ENCODE measurements at places on chromosomes 3 and 15.

DNA sequence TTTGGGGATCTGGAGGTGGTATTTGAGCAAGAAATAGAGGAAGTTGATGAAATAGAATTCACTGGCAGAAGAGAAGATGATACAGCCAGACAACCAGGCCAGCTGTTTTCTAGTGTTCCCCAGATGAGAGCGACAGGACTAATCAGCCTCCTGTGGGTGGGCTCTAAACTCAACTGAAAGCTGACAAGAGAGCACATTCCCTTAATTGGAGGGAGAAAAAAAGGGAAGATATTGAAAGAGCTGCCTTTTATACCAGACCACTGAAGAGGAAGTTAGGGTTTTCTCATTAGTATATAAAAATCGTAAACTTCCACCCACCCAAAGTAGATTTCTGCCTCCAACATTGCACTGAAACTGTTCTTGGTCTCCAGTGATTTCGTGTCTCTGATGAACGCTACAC lies 6.5 kb upstream of the TM4SF19 start:
- DNase-seq = no peak

- DNase-seq = no peak
These were observed 14.9 kb downstream of the ATP11B start for GRCh38 chr3:182808041-182808770.

DNA sequence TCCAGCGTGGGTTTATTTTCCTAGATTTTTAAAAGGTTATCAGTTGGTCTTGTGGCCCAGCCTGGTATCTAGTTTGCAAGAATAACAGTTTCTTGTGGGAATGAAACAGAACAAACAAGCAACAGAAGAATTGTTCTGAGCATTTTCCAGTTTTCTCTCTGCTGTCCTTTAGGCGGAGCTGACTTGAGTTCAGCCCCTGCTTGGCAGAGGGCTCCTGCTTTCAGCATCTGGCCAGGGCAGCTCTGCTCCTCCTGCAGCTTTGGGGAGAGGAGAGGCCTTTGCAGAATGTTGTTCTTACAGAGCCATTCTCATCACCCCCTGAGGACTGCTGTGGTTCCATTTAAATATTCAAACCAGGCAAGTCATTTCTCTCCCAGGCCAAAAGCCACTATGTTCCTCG lies 117.7 kb downstream of the ALDH1A2 start:
- peak; percentile 62 for DNase-seq

DNA sequence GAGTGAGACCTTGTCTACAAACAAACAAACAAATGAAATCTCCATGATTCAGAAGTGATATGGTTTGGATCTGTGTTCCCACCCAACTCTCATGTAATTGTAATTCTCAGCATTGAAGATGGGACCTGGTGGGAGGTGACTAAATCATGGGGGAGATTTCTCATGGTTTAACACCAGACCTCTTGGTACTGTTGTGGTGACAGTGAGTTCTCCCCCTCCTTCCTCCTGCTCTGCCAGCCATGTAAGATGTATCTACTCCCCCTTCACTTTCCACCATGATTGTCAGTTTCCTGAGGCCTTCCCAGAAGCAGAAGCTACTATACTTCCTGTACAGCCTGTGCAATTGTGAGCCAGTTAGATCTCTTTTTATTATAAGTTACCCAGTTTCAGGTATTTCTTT lies 438.4 kb upstream of the THBS1 start:
- DNase-seq = no peak

DNA sequence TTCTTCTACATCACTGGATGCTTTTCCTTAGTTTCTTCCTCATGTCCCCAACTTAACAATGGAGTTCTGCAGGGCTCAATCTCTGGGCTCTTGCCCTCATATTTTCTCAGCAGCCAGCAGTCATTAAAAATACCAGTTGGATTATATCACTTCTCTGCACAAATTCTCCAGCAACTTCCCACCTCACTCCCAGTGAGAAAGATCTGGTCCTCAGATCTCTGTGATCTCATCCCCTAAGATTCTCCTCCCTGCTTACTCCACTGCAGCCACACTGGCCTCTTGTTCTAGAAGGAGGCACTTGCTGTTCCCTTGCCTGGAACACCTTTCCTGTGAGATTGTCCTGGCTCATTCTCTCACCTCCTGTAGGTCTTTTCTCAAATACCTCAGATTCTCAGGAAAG lies 6.1 kb downstream of the ERICH6 start:
- no peak for DNase-seq

DNA sequence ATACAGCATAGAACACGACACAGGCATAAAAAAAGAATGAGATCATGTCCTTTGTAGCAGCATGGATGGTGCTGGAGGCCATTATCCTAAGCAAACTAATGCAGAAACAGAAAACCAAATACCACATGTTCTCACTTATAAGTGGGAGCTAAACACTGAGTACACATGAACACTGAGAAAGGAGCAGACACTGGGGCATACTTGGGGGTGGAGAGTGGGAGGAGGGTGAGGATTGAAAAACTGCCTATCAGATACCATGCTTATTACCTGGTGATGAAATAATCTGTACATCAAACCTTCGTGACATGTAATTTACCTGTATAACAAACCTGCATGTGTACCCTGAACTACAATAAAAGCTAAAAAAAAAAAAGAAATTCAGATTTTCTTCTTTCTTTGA lies 100.4 kb downstream of the PPM1L start:
- no peak for DNase-seq

DNA sequence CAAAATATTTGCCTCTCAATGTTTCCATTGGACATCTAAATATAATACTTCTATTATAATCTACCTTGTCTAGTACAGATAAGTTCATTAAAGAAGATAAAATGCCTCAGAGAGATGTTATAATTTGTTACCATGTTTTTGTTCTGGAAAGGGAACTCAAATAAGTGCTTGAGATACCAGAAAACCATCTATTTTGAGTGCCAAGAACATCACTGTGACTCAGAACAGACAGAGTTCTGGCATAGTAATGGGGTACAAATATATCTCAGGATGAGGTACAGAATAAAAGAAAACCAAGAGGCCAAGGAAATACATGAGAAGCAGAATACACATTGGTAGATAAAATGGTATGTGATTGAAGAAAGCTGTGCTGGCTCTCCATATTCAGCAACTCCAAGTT lies 58.9 kb downstream of the IMPG2 start:
- no peak for DNase-seq

DNA sequence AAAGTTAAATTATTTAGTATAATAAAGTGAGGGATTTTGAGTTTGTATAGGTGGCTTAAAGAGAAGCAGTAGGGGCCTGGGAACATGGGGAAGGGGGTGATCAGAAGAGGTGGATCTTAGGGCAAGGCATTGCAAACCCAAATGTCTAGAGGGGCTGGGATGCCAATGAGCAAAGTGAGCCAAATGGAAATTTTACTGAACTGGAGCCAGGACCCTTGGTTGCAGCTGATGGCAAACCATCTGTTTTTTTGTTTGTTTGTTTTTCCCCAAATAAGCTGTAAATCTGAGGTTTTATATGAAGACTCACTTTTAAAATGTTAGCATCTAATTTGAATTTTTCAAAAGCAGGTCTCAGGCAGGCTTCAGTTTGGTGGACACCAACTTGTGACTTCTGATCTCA lies 14.8 kb upstream of the PARP14 start:
- DNase-seq = no peak

DNA sequence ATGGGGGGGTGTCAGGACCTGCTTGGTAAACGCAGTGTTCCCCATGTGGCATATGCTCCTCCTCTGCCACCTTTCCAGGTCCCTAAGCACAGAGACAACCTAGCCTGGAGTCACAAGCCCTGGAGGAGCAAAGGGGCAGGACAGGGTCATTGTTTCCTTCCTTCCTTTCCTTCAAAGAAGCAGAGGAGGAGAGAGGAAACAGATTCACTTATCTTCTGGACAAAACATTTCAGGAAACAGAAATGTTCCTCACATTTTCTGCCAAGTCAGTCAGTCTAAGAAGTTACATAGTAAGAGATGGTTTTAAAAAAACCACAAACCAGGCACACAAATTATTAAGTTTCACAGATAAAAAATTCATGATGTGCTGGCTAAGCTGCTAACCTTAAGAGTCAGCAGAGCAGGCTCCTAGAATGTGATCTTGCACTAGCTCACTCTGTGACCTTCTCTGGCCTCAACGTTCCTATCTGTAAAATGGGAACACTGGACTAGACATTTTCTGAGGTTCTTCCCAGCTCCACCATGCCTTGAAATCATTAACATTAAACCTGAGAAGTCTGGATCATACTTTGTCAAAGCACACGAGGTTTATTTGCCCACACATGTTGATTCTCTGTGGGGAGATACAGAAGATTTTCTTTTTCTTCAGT lies 47.9 kb downstream of the ATP13A5 start:
- no peak for DNase-seq

DNA sequence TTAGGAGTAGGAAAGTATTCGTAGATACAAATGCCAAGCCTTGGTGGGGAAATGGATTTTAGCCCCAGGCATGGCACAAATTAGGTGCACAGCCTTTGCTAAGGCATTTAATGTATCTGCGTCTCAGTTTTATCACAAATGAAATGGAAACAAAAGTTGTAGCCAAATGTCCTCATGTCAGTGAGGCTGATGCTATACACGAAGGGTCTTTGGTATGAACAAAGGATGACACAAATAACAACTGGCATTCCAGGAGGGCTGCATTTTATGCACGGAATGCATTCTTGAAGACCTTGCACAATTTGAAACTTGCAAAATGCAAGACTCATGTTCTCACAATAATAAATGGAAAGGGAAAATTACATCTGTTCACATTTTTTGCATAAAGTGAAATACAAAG lies 181.9 kb downstream of the SV2B start:
- no peak for DNase-seq

DNA sequence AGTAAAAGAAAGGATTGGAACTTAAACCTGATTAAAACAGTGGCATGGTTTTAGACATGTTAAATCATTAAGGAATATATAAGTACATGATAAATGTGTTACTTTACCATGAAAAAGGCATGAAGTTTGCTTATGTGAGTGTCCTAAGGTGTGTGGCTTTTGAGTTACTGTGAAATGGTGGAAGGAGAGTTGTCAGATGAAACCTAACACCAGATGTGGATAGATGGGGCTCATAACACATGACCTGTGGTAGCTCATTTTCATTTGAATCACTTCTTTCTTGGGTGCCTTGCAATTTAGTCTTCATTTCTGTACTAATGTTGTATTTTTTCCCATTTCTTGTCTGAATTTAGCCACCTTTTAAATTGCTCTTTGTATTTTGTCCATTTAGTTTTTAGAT lies 13.0 kb downstream of the MEF2A start:
- DNase-seq = no peak

GRCh38 chr15:40040770-40041169 lies 1.8 kb upstream of the SRP14 start:
- DNase-seq = no peak

- DNase-seq = no peak
These were observed 6.9 kb upstream of the UBE2E1 start for GRCh38 chr3:23798876-23799275.

DNA sequence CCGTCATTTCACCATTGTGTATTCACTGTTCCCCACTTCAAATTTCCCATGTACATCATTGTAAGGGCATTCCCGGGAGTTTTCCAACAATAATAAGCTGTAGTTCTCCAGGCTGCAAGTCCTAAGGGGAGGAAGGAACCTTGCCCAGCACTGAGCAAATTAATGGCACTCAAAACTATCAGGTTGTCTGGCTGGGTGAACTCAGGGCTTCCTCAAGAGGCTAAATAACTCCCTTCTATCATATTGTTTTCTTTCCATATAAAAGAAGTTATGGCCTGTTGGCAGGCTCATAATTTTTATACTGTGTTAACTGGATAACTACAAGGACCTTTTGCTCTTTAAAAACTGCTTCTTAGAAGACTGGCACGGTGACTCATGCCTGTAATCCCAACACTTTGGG lies 71.4 kb downstream of the SEMA6D start:
- no peak for DNase-seq

GRCh38 chr3:149765762-149766334 lies 13.6 kb upstream of the COMMD2 start:
- no peak for DNase-seq

- DNase-seq = no peak
These were observed 224.1 kb upstream of the FEZF2 start for GRCh38 chr3:62597491-62597890.

DNA sequence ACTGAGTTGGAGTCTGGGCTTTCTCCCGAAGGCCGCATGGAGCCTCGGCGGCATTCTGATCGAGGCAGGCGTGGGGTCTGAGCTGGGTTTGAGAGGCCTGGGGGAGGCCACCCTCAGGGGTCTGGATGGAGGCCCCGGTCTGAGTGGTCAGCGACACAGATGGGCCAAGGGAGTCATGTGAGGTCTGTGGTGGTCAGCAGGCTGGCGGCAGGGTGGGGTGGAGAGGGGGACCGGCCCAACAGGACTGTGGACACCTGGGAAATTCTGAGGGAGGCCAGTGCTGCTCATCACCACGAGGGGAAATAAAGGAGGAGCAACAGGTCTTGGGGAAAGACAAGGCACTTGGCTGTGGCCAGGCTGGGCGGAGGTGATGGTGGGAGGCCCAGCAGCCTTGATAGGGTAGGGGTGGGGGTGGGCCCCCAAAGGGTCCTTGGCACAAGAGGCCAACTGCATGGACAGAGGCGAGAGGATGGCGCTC lies 16.2 kb downstream of the CTSH start:
- DNase-seq = no peak

- DNase-seq = no peak
These were observed 52.5 kb upstream of the CORO2B start for GRCh38 chr15:68526269-68526668.

- no peak for DNase-seq
These were observed 20.6 kb downstream of the SMARCC1 start for GRCh38 chr3:47761046-47761445.

DNA sequence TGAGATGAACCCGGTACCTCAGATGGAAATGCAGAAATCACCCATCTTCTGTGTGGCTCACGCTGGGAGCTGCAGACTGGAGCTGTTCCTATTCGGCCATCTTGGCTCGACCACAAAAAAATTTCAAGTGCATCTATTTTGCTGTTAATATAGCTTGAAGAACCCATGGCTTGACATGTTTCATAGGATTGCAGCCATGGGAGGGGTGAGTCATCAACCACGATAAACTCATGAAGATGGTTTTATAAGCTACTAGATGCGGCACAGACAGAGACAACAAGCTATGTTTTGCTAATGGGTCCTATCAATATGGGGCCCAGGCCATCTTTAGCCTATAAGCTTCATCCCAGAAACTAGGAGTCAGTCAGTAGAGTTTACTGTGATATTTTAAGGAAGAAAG lies 100.4 kb upstream of the PHLDB2 start:
- no peak for DNase-seq
